ENCODE measurements at places on chromosomes 3 and 15.

DNA sequence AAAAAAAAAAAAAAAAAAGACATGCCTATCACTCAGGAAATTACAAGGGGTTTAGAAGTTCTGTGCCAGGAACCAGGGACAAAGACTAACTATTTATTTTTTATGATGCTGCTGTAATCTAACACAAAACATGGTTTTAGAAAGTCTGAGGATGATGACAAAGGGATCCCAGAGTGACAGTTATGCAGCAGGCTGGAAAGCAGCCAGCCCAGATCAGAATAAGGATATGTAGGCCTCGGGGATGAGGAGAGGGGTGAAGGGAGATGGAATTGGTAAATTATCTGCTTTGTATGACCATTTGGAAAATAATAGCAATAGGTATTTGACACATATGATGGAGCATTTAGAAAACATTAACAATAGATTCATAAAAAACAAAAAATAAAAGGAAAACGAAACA lies 34.1 kb upstream of the NMD3 start:
- DNase-seq: no peak

GRCh38 chr3:118495206-118495605 lies 539.4 kb downstream of the IGSF11 start:
- DNase-seq: no peak

DNA sequence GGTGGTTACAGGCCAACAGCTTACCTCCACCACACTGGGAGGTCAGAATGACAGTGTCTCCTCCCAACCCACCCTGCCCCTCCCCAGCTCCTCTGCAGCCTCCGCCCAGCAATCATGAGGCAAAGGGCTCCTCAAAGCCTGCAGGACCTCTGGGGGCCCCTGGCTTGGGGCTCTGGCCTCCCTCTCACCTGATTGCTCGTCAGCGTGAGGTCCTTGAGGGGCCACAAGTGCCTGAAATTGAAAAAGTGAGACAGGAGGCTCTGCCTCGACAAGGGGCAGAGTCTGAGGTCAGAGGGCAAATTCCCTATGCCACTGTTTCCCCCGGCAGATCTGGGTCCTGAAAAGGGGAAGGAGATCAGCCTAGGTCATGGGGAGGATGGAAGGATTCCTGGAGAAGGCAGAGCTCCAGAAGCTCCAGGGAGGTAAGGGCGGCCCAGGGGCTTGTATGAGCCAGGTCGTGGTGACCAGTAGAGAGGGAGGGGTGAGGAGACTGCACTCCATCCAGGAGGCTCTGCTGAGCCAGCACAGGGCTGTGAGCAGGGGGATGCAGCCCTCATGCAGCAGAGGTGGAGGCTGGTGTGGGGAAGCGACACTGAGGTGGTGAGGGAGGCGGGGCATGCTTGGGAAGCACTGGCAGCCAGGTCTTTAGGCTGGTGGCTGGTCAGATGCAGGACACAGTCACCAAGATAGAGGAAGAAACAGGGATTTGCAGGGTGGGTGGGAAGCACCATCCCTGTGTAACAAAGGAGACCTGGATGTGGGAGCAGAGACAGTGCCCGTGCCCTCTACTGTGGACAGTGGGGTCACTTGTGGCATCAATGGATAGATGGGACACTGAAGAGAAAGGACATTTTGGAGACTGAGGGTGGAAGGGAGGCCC lies 20.1 kb downstream of the ALS2CL start:
- DNase-seq: no peak

- DNase-seq: no peak
Observed at GRCh38 chr15:66939451-66940023, 125.9 kb upstream of the SMAD3 start.

DNA sequence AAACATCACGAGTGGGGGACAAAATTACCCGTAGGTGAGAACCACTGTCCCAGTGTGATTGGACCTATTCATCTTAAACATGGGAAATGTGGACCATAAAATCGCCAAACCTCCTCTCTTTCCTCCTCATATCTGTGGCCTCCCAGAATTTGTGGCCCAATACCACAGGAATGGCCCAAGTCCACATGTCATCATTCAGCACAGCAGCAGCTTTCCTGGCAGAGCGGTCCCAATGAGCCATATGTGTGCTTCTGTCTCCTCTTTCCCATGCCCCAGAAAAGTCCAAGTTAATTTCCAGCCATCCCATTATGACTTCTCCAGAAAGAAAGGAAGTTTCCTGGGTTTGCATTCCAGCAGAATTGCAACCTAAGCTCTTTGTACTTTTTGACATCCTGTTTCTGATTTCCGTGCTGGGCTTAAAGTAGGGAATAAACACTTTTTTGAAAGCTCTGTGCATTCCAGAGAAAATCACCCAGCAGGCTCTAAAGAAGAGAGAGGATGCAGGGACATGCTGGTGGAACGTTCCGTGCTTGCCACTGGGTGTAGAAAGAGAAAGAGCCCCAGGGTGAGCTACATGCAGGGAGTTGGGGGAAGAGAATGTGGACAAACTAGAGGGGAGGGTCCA lies 259.4 kb upstream of the PROK2 start:
- DNase-seq: no peak

- DNase-seq: no peak
Observed at GRCh38 chr15:27272427-27272826, 301.4 kb downstream of the GABRG3 start.

DNA sequence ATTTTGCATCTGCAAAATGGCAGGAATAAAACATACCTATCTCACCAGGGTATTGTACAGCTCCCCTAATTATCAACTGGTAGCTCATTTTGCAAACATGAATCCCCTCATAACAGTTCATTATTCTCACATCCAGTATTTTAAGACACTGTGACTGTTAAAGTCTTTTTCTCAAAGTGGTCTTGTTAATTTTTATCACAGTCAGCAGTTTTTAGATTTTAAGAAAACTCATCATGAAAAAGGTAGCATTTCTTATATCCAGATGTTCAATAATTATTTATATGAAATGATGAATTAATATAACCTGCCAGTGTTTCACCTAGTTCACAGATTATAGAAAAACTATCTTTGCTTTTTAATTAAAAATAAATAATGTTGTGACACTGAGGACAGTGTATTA lies 354.9 kb upstream of the ARL6 start:
- DNase-seq: no peak

GRCh38 chr3:62774221-62774620 lies 101.0 kb downstream of the CADPS start:
- DNase-seq: no peak

GRCh38 chr3:111714305-111714704 lies 119.2 kb upstream of the ZBED2 start:
- no peak for DNase-seq

DNA sequence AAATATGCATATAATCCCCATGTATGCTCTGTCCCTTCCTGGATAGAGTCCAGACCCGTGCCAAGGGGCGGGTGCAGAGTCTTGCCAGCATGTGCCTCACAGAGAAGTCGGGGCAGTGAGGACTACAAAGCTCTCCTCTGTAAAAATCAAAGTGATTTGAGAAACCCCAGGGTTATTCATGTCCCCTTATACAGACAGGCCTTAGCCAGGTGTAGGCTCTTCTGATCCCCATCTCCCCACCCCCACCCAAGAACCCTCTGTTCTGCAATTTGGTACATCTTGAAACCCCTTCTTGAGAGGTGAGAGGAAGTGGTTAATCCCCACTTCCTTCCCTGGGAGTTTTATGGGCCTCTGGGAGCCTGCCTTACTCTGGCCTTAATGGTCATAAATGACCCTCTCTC lies 24.7 kb downstream of the TRIM71 start:
- DNase-seq: no peak
